ENCODE measurements at places on chromosomes 6 and 20.

DNA sequence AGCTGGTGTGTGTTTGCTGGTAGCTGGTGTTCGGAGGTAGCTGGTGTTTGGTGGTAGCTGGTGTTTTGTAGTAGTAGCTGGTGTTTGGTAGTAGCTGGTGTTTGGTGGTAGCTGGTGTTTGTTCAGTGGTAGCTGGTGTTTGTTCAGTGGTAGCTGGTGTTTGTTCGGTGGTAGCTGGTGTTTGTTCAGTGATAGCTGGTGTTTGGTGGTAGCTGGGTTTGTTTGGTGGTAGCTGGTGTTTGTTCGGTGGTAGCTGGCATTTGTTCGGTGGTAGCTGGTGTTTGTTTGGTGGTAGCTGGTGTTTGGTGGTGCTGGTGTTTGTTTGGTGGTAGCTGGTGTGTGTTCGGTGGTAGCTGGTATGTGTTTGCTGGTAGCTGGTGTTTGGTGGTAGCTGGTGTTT, 48.0 kb downstream of the BMP7 start:
- DNase-seq = no peak

- no peak for DNase-seq
Measured at GRCh38 chr6:138795809-138796603, at the start of gene ECT2L. Gene ECT2L, plus strand, starts transcription at chr6:138796087. Its CDS starts 17,188 bp downstream, at chr6:138813275.

DNA sequence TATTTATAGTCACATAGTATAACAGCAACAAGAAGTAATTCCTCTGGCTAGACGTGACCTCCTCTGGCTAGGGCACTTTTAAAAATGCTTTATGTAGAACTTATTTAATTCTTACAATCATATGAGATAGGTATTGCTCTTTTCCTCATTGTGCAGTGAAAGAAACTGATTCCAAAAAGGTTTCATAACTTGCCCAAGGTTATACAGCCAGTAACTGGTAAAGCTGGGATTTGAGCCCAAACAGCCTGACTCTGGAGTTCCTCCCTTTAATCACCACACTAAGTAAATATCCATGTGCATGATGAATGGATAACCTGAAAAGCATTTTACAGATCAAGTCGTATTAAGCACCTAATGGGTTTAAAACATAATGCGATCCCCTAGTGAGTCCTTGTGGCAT, 214.6 kb downstream of the PRL start:
- no peak for DNase-seq

DNA sequence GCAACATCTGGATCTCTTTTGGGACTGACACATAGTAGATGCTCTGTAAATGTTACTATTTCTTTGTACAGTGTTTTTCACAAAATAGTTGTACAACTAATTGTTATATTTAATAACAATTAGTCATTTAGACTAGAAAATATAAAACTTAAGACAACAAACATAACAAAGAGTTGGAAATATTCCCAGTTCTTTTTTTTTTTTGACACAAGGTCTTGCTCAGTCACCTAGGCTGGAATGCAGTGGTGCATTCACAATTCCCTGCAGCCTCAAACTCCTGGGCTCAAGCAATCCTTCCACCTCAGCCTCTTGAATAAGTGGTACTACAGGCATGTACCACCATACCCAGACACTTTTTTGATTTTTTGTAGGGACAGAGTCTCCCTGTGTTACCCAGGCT, 105.8 kb downstream of the UTRN start:
- DNase-seq = no peak

DNA sequence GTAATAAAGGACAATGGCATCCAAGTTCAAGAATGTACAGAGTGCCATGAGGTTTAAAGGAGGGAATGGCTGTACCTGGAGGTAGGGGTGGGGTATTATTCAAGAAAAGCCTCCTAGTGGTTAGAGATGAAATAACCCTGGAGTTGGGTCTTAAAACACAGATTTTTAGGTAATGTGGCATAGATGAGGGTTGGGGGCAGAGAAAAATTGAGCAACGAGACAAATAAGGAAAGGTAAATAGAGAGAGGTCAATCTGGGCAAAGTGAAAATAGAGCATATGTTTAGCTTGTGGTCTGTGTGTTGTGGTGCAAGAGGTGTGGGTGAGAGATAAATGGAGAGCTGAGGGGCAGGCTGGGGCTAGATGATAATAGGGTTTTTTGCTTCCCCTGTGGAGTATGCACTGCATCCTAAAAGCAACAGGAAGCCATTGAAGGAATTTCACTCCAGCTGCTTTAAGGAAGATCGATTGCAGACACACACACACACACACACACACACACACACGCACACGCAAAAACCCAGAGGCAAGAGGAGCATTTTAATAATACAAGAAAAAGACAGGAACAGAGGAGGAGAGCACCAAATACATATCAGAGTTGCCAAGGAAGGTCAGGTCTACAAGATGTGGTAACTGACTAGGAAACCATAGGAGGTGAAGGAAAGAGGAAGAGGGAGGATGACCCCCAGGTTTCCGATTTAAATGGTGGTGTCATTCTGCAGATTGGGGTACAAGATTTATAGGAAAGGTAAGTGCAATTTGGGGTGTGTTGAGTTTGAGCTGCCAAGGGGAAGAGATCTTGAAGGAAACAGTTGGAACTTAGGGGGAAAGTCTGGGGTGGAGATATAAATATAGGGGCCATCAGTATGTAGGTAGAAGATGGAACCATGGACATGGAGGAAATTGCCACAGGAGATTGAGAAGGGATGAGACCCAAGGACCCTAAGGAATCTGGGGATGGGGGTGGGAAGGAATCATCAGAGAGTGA, 31.3 kb upstream of the ADGRF1 start:
- no peak for DNase-seq

DNA sequence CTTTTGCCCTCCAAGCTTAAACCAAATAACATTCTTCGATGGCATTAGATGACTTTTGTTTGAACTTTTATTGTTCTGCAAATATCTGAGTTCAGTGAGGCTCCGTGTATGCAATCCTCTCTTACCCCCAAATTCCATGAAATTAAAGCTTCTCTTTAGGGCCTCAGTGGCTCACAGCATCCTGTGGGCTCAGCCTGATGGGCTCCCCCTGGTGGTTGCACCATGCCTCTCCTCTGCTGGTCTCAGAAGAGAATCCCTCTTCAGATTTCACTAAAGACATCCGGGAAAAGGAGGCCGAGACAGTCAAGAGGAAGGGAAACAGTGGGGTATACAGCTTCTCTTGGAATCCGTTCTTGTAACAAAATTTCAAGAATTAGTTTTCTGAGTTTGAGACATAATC, 331.6 kb upstream of the NT5E start:
- no peak for DNase-seq

DNA sequence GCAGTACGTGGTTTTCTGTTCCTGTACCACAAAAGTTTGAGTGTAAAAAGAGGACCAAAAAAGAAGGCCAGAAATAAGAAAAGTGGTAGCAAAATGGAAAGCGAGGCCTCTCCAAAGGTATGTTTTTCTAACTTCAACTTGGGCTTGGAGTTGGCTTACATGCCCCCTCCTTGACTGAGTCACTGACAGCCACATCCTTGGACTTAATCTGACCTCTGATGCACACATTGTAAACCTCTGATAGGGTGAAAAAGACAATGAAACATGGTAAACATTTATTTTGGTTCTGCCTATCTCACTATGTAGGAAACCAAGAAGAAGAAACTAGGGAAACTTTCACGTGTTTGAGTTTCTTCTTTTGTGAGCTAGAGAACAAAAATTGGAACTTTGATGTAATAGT, 503.2 kb upstream of the ID4 start:
- no peak for DNase-seq

GRCh38 chr20:63258781-63259180, 4.5 kb upstream of the NKAIN4 start:
- no peak for DNase-seq

DNA sequence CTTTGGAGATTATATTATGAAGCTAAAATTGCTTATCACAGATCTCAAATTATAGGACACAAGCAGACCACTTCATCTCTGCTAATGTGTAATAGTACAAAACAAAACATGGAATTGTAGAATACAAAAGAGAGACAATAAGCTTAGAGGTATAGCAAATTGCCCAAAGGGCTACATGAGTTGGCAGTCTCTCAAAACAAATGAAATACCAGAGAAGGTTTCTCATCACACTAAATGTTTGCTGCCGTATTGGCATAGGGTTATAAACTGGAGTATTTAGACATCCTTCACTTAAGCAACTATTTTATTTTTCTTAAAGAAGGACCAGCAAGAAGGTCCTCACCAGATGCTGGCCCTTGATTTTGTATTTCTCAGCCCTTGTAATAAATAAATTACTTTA, 5.9 kb upstream of the EYA4 start:
- no peak for DNase-seq

GRCh38 chr6:21501815-21502214, 91.7 kb upstream of the SOX4 start:
- no peak for DNase-seq

GRCh38 chr6:138509371-138509770, 10.1 kb upstream of the NHSL1 start:
- no peak for DNase-seq

GRCh38 chr6:12528581-12529363, 187.8 kb upstream of the PHACTR1 start:
- no peak for DNase-seq

- DNase-seq = no peak
Measured at GRCh38 chr6:16421462-16421960, 183.1 kb downstream of the GMPR start.

DNA sequence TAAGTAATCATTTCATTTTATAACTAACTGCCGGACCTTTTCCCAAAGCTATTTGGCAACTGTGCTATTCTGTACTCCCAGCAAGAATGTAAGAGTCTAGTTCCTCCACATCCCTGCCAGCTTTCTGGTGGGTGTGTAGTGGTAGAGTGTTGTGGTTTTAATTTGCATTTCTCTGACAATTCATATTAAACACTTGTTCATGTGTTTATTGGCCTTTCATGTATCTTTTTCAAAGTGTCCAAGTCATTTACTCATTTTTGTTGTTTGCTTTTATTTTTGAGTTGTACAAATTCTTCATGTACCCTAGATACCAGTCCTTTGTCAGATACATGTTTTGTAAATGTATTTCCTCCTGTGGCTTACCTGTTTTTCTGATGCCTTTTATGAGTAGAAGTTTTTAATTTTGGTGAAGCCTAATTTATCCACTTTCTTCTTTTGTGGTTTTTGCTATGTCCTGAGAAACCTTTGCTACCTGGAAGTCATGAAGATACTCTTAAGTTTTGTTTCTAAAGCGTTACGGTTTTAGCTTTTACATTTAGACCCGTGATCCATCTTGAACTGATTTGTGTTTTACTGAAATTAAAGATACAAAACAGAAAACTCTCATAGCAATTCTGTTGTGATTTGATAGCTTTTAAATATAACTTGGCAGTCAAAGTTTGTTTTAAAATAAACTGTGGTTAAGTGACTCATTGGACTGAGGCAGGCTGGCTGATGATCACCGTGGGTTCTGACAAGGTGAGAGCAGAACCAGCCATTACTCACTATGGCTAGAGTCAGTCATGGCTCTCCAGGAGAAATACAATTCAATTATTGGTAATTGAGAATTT, 8.0 kb downstream of the MYLIP start:
- no peak for DNase-seq

DNA sequence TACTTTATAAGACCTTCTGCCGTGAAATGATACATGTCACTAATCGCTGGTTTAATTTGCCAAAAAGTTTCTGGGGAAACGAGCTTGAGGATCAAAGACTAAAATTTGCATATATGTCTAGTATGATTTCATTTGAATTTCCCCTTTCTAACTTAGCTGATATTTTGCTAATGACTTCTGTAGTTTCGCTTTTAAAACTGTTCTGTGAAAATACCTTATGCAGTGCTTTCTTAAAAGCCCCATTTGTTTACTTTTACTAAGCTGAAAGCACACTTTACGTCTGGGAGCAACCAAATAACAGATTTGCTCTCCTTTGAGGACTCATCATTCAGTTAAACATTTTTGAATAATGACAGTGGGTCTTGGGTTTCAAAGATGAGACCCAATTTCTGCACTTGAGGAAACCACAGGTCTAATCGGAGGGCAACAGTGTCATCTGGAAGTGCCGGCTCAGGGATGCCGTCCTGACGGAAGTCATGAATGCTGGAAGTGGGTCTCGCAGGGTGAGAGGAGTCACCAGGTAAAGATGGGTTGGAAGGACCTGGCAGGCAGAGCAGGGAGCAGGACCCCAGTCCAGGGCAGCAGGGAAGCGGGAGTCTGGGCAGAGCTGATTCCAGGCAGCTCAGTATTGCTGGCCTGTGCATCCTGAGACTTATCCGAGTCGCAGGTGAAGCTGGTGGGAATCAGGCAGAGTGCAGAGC, 33.2 kb downstream of the PLEKHG1 start:
- no peak for DNase-seq

- DNase-seq = no peak
Measured at GRCh38 chr6:37381579-37381978, 27.8 kb downstream of the RNF8 start.

DNA sequence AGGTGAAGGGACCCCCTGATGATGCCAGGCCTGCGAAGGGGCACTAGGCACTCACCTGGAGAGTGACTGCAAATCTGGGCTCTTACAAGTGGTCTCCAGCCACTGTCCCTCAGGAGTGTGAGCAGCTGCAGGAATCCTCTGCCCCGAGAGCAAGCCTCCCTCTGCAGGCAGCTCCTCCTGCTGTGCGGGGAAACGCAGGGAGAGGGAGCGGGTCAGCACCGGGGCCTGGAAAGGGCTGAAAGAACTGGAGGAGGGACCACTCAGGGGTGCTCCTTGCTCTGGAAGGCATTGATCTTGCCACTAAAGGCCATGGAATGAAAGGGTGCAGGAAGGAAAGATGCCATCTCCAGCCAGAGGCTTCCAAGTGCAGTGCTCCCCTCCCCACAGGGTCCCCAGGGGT, 168.0 kb downstream of the CDH4 start:
- DNase-seq = no peak

- DNase-seq = no peak
Measured at GRCh38 chr6:5215799-5216198, 45.0 kb downstream of the LYRM4 start.

- no peak for DNase-seq
Measured at GRCh38 chr6:118588626-118589025, 40.5 kb downstream of the PLN start.

DNA sequence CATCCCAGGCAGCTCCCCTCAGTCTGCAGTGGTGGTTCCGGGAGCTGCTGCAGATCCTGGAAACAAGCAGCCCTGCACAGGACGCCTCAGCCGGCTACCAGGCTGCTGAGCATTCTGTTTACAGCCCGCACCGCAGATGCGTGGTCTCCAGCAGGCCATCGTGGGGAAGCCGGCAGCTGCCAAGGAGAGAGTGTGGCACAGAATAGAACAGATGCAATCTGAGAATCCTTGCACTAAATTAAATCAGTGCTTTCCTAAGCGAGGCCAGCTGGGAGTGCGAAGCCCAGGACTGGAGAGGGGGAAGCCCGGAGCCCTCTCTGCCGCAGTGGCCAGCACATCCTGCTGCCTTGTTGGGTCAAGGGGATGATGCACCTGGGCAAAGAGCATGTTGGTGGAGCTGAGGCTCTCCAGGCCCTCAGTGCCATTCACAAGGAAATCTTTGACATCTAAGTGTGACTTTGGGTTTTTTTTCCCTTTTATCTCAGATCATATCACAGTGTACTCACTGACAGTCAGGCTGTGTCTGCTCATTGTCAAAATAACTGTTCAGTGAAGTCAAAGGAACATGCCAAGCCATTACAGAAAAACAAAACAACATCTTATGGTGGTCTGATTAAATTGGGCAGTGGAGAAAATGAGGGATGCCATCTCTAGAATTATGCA, 118.1 kb downstream of the SYNDIG1 start:
- no peak for DNase-seq

- no peak for DNase-seq
Measured at GRCh38 chr6:97654674-97655073, 371.7 kb upstream of the MMS22L start.

All from activated naive CD4-positive, alpha-beta T cell (primary cell).